ENCODE measurements at places on chromosomes 2 and 18.

DNA sequence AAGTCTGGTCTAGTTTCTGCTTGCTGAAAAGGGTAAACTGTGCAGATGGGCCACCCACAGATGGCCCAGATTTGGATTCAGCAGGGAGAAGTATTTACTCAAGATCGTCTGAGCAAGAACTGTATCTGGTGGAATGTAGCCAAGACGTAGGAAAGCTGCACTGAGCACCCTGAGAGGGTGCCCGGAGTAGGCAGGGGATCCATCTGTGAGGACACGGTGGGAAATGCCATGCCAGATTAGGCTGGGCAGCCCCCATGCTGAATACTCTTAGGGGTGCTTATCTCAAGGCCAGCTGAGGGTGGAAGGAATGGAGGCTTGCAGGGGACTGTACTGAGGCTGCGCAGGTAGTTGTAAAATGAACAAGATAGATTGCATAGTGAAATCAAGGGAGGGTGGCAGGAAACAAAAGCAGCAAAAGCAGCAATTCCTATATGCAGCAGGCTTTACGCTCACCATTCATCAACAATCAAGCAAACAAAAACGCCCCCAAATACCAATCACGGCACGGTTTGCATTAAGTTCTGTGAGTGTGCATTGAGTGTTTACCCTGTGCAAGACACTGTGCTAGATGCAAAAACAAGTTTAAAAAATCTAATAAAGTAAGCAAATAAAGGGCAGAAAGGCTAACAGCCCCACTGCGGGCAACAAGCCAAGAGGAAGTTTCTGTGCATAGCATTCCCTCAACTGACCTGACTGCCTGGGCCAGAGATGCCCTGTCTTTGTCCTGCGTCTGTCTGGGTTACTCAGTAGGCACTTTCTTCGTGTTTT is 32.2 kb upstream of the LPIN2 start:
- DNase-seq = no peak

DNA sequence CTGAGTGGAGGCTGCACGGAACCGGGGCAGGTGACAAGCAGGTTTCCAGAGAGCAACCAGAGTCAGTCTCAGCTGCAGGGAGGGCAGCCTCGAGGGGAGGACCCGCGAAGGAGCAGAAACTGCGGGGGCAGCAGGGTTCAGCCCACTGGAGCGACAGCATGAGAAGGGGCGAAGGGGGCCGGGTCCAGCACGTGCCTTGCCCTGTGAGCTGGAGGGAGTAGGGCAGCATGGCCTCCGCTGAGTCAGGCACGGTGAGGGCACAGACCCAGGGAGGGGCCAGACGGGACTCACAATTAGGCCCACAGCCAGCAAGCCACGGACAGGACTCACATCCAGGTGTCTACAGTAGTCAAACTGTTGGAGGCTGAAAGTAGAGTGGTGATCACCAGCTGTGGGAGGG is 22.7 kb upstream of the ATP9B start:
- no peak for DNase-seq

GRCh38 chr18:8450013-8450412 is 159.2 kb upstream of the RAB12 start:
- no peak for DNase-seq

DNA sequence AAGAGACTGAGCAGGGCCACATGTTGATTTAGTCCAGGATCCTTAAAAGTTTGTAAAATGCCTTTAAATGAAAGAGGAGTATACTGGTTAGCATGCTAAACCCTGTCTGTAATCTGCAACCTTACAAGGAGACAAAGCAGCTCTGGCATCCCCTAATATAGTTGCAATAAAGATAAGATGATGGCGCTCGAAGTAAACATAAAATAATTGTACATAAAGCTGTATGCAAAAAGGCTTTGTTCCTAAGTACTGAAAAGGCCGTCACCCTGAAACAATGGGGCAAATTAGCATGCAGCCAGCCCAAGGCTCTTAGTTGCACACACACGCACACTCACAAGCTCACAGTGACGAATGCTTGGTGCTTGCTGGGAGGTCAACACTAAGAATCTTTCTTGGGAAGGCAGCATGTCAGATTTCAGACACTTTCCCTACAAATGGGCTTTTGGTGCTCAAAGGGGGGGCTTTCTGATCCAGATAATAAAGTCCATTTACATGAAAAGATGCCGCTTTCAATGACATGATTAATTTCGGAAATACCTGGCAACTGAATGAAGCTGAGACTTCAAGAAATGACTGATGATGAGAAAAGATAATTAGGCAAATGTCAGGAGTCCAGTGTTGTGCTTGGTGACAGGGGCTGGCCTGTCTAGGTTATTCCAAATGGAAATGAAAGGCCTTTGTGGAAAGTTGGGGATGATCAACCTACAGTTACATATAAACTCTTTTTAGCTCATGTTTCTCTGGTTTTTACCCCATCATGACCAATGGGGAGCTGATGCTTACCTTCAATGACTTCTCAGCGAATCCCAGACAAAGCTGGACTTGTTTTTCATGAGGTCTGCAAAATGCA is 370.3 kb downstream of the MEIS1 start:
- peak; percentile 5 for DNase-seq

- DNase-seq = peak; percentile 38
These were observed 104.2 kb downstream of the SH3BP4 start for GRCh38 chr2:235055891-235056516.

DNA sequence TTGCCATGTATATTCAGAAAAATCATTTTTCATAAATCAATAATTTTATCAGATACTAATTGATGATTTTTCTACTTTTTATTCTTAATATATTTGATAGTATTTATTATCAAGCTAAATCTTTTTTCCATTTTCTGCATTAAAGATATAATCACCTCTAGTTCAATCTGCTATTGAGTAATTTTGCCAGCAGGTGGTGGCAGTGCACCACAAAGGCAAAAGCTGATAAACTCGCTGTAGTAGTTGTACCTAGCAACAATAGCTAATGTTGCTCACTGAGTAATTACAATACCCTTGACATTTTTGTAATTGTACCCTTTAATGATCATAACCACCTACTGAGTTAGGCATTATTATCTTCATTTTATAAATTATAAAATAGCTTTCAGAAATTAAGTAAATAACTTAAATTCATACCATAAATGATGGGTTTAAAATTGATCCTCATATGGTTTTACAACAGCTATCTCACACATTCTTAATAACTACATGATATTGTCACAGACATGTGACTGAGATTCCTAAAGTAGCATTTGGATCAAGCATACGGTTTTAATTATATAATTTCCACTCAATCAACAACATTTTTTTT is 52.0 kb upstream of the CALCRL start:
- peak; percentile 72 for DNase-seq

DNA sequence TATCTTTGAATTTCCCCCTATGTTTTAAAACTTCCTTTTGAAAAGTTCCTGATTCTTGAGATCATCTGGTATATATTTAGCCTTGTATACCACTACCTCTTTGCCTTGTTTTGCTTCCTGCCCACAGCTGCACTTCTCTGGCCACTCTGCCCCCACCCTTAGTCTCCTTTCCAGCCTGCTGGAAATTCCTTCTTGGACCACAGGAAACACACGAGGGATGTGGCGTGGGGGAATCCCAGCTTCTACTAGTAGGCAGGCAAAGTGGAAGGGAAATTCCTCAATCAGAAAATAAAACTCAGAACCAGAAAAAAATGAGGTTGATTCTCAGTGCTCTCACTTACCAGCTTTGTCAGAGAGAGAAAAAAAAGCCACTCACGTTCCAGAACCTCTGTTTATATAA is 13.4 kb downstream of the IL18RAP start:
- peak; percentile 80 for DNase-seq

DNA sequence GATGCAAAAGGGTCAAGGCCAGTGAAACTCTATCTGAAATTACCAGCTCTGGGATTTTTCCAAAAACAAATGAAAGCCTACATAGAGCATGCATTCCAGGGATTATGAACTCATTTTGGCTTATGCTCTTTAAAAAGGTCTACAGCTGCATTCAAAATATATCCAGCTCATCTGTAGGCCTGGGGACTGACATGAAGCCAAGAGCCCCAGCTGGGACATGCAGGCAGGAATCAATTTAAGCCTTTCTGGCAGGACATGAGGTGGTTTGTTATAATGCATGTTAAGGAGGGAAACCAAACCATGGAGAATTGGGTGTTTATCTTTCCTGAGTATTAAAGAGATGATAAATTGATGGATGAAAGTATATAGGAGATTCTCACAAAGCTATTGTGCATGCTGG is 164.5 kb downstream of the RBM43 start:
- no peak for DNase-seq

- DNase-seq = no peak
These were observed 242.9 kb downstream of the HRH4 start for GRCh38 chr18:24703316-24703715.

DNA sequence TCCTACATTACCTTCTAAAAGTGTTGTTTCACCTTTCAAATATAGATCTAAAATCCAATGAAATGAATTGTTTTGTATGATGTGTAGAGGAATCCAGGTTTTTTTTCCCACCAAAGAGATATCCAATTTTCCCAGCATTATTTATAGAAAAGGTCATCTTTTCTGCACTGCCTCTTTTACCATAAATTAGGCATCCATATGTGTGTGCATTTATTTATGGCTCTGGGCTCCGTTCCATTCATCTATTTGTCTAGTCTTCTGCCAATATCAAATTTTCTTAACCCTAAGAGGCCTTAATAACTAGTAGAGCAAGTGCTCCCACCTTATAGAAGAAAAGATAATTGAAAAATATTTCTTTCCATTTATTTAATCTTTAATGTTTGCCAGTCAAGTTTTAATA is 88.3 kb downstream of the ATAD2B start:
- no peak for DNase-seq

GRCh38 chr2:1856475-1856874 is 112.2 kb upstream of the PXDN start:
- DNase-seq = no peak

GRCh38 chr2:231308631-231309428 is 86.7 kb upstream of the B3GNT7 start:
- DNase-seq = peak; percentile 91

GRCh38 chr2:37323781-37324535 is 675 bp downstream of the PRKD3 start:
- peak; percentile 55 for DNase-seq

DNA sequence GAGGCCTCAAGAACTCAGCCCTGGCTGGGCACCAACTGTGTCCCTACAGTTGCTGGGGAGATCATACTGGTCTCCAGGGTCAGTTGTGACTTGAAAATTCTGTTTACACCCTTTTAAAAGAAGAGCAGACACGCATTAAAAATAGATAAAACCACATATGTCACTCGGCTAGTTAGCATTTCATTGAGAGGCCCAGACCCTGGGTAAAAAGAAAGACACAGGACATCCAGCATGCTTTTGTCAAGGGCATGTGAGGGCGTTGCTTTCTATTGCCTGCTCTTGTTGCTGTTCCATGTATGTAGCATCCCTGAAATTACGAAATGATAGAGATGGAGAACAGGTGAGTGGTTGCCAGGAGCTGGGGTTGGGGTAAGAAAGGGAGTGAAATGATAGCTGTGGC is 94.3 kb downstream of the SEPTIN10 start:
- DNase-seq = no peak

DNA sequence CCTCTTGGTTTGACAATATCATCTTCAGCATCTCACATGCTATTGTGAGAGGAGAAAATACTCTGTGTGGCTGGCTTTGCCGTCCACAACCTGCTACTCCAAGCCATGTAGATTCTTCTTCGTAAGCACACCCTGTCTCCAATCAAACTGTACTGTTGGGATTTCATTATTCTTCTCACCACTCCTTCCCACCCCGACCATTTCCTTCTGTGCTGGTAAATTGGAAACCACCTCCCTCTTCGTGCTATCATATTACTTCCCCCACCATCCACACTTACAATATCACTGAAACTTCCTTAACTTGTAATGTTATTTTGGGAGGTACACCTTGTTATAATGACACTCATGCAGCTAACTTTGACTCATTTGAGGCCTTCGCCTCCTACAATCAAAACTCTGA is 3.2 kb upstream of the AGXT start:
- no peak for DNase-seq

DNA sequence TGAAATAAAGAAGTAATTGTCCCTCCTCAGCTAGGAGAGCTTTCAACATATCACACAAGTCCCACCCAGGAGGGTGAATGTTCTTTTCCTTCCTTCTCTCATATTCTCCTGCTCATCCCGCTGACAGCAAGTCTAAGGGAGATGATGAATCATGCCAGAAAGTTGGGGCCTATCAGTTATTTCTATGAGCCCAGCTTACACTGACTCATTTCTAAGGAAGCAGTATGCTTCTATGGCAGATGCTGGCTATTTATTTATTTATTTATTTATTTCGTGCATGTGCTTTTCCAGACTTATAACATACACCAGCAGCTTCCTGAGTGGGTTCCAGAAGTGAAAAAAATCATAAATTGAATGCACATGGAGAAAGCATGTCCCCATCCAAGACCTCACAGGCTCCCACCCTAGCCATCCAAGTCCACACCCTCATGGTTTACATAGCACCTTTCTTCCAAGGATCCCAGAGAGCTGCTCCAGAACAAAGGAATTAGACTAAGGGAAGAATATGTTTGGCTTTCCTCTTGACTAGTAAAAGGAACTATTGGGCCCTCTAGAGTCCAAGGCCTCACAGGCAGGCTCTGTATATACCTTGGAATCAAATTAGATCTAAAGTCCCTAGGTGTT is 1074.2 kb upstream of the ZEB2 start:
- DNase-seq = peak; percentile 54

GRCh38 chr2:112257575-112257974 is 2.7 kb upstream of the ZC3H8 start:
- peak; percentile 23 for DNase-seq

- DNase-seq = peak; percentile 98
These were observed at the start of the genes GLB1L and STK16 for GRCh38 chr2:219245148-219245898. GLB1L (minus strand) TSS chr2:219245444; CDS start chr2:219243573, 1,871 bp downstream. STK16 (plus strand) TSS chr2:219245479; CDS start chr2:219246000, 521 bp downstream.

DNA sequence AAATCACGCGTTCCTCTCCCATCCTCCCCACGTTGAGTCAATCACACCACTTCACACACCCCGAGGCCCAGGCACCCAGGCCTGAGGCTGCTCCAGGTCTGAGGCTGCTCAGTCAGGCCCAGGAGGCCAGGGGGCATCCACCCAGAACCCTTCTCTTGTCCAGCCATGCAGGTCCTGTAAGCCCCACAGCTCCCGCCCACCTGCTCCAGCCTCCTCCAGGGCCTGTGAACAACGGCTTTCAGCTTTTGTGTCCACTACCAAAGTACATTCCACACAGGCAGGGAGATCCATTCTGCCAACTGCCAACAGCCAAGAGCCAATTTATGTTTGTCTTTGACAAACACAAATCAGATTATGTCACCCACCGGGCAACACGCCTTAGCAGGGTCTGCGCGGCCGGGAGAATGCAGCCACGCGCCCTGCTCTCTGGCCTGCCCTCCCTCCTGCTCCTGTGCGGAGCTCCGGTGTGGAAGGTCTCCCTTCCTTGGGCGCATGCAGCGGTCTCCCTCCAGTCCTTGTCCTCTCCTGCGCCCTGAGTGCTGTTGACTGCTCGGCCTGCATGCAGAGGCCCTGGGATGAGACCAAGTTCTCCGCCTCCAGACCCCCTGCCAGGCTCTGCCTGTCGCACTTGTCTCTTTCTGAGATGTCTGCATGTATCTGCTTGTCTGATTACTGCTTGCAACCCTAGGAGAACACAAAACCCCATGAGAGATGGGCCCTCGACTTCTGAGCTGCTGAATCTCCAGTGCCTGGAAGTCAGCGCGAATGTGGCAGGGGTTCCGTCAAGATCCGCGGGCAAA is 146.6 kb downstream of the ZNF516 start:
- DNase-seq = peak; percentile 34
